ENCODE measurements at places on chromosomes 4 and X. TPM values are rescaled to one million over a fixed set of nuclear protein-coding genes. Genes with fewer than 3 reads are reported as not detected.

GRCh38 chr4:7161721-7162214 lies 30.6 kb upstream of the SORCS2 start:
- no peak for DNase-seq

GRCh38 chr4:5785806-5786680 lies 75.0 kb downstream of the EVC start:
- no peak for DNase-seq

GRCh38 chr4:5815641-5816040 lies 77.2 kb downstream of the CRMP1 start:
- DNase-seq = no peak

The WDR45 gene
- 57.6 TPM for total RNA-seq

The ANKRD50 gene
- total RNA-seq = 8.6 TPM

The RELL1 gene
- total RNA-seq = 46.0 TPM

The IRS4 gene
- 0.10 TPM for total RNA-seq

All from H4 (cell line).